ENCODE measurements at places on chromosomes 3 and 15.

GRCh38 chr15:79724312-79724711, 172.5 kb downstream of the MTHFS start:
- no peak for DNase-seq

DNA sequence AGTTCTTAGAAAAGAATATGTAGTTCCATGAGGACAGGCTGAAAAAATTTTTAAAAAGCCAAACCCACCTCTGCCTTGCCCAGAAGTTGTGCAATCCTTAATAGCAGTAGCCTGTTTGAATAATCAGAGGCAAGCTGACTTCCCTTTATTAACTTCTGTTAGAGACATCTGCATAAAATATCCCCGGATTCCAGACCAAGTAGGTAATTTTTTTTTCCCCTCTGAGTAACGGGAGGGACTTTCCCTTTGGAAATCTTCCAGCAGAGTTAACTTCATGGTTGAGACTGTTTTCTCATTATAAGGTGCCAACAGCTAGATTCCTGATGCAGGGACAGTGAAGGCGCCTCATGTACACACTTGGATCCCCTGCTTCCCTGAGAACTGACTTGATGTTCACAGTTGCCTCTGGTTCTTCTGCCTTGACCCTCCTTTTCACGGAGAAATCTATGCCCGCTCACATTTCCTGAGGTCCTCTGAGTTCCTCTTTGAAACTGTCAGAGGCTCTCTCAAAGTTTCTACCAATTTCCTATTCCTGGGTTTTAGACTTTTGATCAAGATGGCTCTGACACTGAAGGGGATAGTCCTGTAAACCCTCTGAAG, 227.6 kb upstream of the BHLHE40 start:
- DNase-seq: no peak

DNA sequence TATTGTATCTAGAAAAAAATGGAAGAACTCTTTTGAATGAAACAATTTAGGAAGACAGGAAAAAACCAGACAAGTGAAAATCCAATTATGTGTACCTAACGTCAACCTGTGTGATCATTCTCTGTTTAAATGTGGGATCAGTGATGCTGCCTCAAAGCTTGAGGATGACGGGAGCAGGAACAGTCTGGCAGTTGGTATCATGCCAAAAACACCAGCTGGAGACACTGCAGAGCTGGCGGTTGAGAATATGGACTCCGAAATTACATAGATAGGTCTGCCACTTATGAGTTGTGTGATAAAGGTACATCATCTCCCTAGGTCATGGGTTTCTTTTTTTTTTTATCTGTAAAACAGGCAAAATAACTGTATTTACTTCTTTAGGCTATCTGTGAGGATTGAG, 480.5 kb downstream of the CNTN4 start:
- DNase-seq: no peak

DNA sequence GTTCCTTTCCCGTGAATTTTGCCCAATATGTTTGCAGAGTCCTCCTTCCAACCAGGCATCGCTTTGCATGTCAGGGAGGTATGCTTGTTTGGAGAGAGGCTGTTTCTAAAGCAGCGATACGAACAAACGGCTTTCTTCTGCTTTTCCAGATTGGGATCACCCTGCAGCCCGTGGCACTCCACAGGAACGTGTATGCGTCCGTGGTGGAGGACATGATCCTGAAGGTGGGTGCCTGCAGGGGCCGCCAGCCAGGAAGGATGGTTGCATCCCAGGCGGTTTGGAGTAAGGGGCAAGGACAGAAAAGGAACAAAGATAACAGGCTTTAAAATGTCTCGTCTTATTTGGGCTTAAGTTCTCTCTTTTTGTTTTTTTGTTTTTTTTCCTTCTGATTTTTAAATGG, 17.5 kb downstream of the MAP6D1 start:
- no peak for DNase-seq

All from activated B cell treated with CpG ODN at 0.5 μM for 24 hours (primary cell).